ENCODE measurements at places on chromosomes 7 and 10. TPM values are rescaled to one million over a fixed set of nuclear protein-coding genes. Genes with fewer than 3 reads are reported as not detected.
A peak's percentile ranks its signal among the peaks of the same experiment; 100 is the strongest.

- no peaks in the 10 kb centered on the region for H3K4me1 ChIP-seq
- no peaks in the 10 kb centered on the region for H3K36me3 ChIP-seq
- H3K27ac ChIP-seq: peak overlapping the region; percentile 83
Observed at GRCh38 chr10:124721330-124722045, 22.7 kb downstream of the FAM53B start.

TMEM213 gene
- not detected for total RNA-seq

GRCh38 chr10:120530699-120531098, 73.7 kb downstream of the PLPP4 start:
- no peak overlapping the region for H3K4me3 ChIP-seq
- no peak overlapping the region for H3K27ac ChIP-seq
- H3K4me1 ChIP-seq: no peaks in the 10 kb centered on the region
- no peaks in the 10 kb centered on the region for H3K27me3 ChIP-seq
- DNase-seq: no peak
- H3K36me3 ChIP-seq: no peaks in the 10 kb centered on the region

DNA sequence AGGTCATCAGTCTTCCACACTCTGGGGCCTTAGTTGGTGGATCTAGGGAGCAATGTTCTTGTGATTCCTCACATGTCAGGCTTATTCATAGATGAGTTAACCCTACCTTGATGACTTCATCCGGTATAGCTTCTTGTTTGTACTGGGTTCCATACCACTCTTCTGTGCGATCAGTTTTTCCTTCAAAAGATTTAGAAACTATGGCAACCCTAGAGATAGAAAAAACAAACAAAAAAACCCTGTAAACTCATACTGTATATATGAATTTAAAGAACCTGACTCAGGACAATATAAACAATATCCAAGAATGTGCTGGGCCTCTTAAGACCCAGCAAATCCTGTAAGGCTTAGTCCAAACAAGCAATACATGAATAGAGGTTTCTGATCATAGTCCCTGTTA, 83.5 kb downstream of the IDE start:
- no peak overlapping the region for H3K4me3 ChIP-seq
- H3K4me1 ChIP-seq: no peaks in the 10 kb centered on the region
- peaks cover 88% of the 10 kb centered on the region for H3K36me3 ChIP-seq

- H3K4me1 ChIP-seq: no peaks in the 10 kb centered on the region
- DNase-seq: no peak
- no peak overlapping the region for H3K27ac ChIP-seq
- no peaks in the 10 kb centered on the region for H3K27me3 ChIP-seq
- H3K4me3 ChIP-seq: no peak overlapping the region
Observed at GRCh38 chr10:121736315-121737130, 138.3 kb upstream of the FGFR2 start.

GRCh38 chr7:36084485-36085091, 68.5 kb upstream of the EEPD1 start:
- no peaks in the 10 kb centered on the region for H3K27me3 ChIP-seq
- H3K4me1 ChIP-seq: no peaks in the 10 kb centered on the region
- no peak overlapping the region for H3K4me3 ChIP-seq
- H3K36me3 ChIP-seq: no peaks in the 10 kb centered on the region
- DNase-seq: no peak

DNA sequence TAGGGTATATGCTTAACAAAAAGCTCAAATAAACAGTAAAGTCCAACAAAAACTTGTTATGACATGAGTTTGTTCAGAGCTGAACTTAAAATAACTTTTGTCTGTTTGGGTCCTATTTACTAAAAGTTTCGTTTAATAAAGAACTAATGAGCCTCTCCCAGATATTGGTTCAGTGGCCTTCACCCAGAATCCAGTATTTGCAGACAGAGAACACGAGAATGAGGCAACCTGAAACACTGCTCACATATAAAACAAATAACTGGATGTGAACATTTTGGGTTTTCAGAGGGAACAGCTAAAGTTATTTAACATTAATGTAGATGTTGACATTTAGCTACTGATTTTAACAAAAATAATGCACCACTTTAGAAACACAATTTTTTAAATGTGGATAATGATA, 98.3 kb downstream of the RNF133 start:
- H3K27me3 ChIP-seq: no peaks in the 10 kb centered on the region
- no peaks in the 10 kb centered on the region for H3K36me3 ChIP-seq
- H3K4me3 ChIP-seq: no peak overlapping the region
- no peak overlapping the region for H3K27ac ChIP-seq
- DNase-seq: no peak
- H3K4me1 ChIP-seq: no peaks in the 10 kb centered on the region

BBS9 gene
- total RNA-seq: 72.5 TPM

SAP25 gene
- 3.1 TPM for total RNA-seq

DNA sequence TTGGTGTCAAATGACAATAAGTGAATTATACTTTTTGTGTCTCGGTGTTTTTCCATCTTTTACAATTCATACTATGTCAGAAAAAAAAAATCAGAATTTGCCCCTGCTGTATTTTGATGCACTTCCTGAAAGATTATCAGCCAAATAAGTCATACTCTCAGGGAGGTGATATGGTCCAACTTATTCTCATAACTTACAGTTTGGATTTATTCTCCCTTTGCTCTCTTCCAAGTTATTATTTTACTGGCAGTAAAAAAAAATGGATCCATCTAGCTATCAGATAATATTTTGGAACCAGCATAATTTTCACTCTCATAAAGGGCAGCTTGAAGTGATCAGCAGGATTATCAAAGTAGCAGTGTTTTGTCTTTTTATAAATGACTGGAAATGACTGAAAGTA, 337.1 kb downstream of the BMPER start:
- H3K4me3 ChIP-seq: no peak overlapping the region
- no peaks in the 10 kb centered on the region for H3K4me1 ChIP-seq
- no peaks in the 10 kb centered on the region for H3K27me3 ChIP-seq
- DNase-seq: no peak

- no peaks in the 10 kb centered on the region for H3K27me3 ChIP-seq
- no peaks in the 10 kb centered on the region for H3K4me1 ChIP-seq
- H3K4me3 ChIP-seq: no peak overlapping the region
- H3K36me3 ChIP-seq: no peaks in the 10 kb centered on the region
Observed at GRCh38 chr10:110612629-110613028, 31.5 kb upstream of the RBM20 start.

GRCh38 chr10:72736176-72736827, 44.4 kb downstream of the MCU start:
- DNase-seq: no peak
- H3K27me3 ChIP-seq: no peaks in the 10 kb centered on the region
- H3K27ac ChIP-seq: no peak overlapping the region
- peaks cover 46% of the 10 kb centered on the region for H3K4me1 ChIP-seq
- H3K36me3 ChIP-seq: no peaks in the 10 kb centered on the region

GRCh38 chr7:93036807-93037206, 81.0 kb downstream of the SAMD9 start:
- DNase-seq: no peak
- H3K4me1 ChIP-seq: no peaks in the 10 kb centered on the region
- no peak overlapping the region for H3K4me3 ChIP-seq
- H3K27ac ChIP-seq: no peak overlapping the region

DGKI gene
- 2.0 TPM for total RNA-seq

CALU gene
- total RNA-seq: 94.5 TPM

TMEM130 gene
- total RNA-seq: 5.7 TPM

MSS51 gene
- 3.3 TPM for total RNA-seq

- H3K27me3 ChIP-seq: no peaks in the 10 kb centered on the region
- no peak overlapping the region for H3K27ac ChIP-seq
- DNase-seq: no peak
- no peaks in the 10 kb centered on the region for H3K4me1 ChIP-seq
- no peaks in the 10 kb centered on the region for H3K36me3 ChIP-seq
Observed at GRCh38 chr10:76141376-76141775, 710.0 kb downstream of the LRMDA start.

- DNase-seq: no peak
- H3K4me1 ChIP-seq: no peaks in the 10 kb centered on the region
- H3K27me3 ChIP-seq: no peaks in the 10 kb centered on the region
- no peak overlapping the region for H3K27ac ChIP-seq
- H3K4me3 ChIP-seq: no peak overlapping the region
- H3K36me3 ChIP-seq: peaks cover 76% of the 10 kb centered on the region
Observed at GRCh38 chr10:73503037-73503436, 7.2 kb upstream of the PPP3CB start.

NUTM2E gene
- not detected for total RNA-seq

TMEM176B gene
- 33.9 TPM for total RNA-seq

DNA sequence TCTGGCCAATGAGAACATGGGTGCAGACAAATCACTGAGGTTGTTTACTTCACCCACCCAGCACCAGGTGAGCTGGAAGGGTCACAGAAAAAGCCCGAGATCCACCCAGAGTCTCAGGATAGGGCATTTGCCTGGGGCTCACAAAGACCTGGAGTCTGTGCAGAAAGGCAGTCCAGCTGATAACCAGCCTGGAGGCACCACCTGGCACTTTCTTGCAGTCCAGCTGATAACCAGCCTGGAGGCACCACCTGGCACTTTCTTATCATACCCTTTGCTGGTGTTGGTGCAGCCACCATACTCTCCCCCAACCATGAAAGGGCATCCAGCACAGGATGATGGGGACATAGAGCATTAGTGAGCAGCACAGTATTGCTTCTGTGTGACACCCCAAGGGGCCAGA, 104.1 kb downstream of the PPP1R3C start:
- no peaks in the 10 kb centered on the region for H3K27me3 ChIP-seq
- H3K4me1 ChIP-seq: no peaks in the 10 kb centered on the region
- no peak for DNase-seq
- H3K27ac ChIP-seq: no peak overlapping the region
- H3K36me3 ChIP-seq: no peaks in the 10 kb centered on the region

GRCh38 chr7:64636386-64636785, 29.5 kb upstream of the ZNF107 start:
- no peaks in the 10 kb centered on the region for H3K4me1 ChIP-seq
- no peak for DNase-seq
- no peaks in the 10 kb centered on the region for H3K27me3 ChIP-seq
- no peaks in the 10 kb centered on the region for H3K36me3 ChIP-seq

EBF3 gene
- total RNA-seq: 27.3 TPM

GRCh38 chr10:74910241-74910975, 84.0 kb downstream of the KAT6B start:
- peaks cover 34% of the 10 kb centered on the region for H3K4me1 ChIP-seq
- no peak overlapping the region for H3K4me3 ChIP-seq

GRCh38 chr7:113270790-113271189, 152.4 kb upstream of the SMIM30 start:
- no peaks in the 10 kb centered on the region for H3K27me3 ChIP-seq
- no peaks in the 10 kb centered on the region for H3K36me3 ChIP-seq
- no peak overlapping the region for H3K4me3 ChIP-seq
- no peaks in the 10 kb centered on the region for H3K4me1 ChIP-seq

NRCAM gene
- total RNA-seq: 19.3 TPM

DNA sequence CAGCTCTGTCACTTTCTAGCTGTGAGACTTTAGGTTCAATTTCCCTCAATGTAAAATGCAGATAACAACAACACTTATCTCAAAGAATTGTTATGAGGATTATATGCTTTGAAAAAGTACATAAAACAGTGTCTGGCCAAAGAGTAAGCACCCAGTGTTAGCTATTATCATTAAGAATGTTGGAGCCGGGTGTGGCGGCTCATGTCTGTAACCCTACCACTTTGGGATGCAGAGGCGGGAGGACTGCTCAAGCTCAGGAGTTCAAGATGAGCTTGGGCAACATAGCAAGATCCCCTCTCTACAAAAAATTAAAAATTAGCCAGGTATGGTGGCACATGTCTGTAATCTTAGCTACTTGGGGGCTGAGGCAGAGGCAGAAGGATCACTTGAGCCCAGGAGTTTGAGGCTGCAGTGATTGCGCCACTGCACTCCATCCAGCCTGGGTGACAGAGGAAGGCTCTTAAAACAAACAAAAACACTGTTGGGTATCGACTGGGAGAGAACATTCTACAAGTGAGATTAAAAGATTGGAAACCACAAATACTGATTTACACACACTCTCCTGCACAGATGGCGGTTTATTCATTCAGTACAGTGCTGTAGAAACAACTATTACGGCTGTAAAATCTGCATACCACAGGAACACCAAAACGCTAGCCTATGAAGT, 107.3 kb downstream of the PROSER2 start:
- no peak overlapping the region for H3K27ac ChIP-seq
- H3K4me1 ChIP-seq: no peaks in the 10 kb centered on the region
- H3K27me3 ChIP-seq: no peaks in the 10 kb centered on the region
- H3K36me3 ChIP-seq: peaks cover 22% of the 10 kb centered on the region

GPER1 gene
- 7.5 TPM for total RNA-seq

GRCh38 chr7:159042581-159043101, 102.0 kb downstream of the VIPR2 start:
- no peaks in the 10 kb centered on the region for H3K4me1 ChIP-seq
- DNase-seq: no peak
- H3K4me3 ChIP-seq: no peak overlapping the region
- H3K36me3 ChIP-seq: no peaks in the 10 kb centered on the region

- H3K36me3 ChIP-seq: no peaks in the 10 kb centered on the region
- H3K27ac ChIP-seq: peak overlapping the region; percentile 90
- H3K4me1 ChIP-seq: peaks cover 33% of the 10 kb centered on the region
- peak overlapping the region; percentile 19 for H3K4me3 ChIP-seq
Observed at GRCh38 chr10:31708046-31708445, 220.6 kb downstream of the ARHGAP12 start.

- no peak overlapping the region for H3K4me3 ChIP-seq
- H3K27me3 ChIP-seq: no peaks in the 10 kb centered on the region
- no peak for DNase-seq
- peaks cover 3% of the 10 kb centered on the region for H3K4me1 ChIP-seq
- no peaks in the 10 kb centered on the region for H3K36me3 ChIP-seq
- H3K27ac ChIP-seq: no peak overlapping the region
Observed at GRCh38 chr7:118757066-118757465, 532.6 kb downstream of the ANKRD7 start.

DNA sequence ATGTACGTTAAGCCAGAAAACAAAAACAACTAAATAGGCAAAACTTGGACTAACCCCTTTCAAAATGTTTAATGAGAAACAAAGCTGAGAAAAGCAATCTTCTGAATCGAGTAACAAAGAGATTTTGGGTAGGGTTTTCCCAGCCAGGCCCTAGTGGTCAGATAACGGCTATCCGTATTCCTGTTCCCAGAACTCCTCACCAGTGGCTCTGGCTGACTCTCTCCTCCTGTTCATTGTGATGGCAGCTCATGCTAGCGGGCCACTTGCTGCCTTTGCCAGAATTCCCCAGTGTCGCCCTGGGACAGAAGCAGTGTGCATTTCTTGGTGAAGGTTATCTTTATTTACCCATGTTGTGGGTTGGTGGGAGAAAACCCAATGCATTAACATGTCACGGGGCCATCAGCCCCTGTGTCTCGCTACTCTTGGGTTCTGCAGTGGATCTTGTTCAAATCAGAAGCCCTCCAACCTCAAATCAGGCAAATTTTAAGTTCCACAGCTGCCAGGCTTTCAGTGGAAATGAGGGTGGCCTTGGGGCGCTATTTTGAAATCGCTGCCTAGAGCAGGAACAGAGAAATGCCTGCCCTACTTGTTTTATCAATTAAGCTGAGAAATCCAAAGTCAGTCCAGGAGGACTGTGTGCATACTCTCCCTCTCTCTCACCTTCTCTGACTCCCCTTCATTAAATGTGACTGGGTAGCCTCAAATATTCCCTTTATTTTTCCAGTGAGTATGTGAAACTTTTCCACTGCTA, 164.5 kb upstream of the NPVF start:
- no peaks in the 10 kb centered on the region for H3K4me1 ChIP-seq
- no peaks in the 10 kb centered on the region for H3K27me3 ChIP-seq
- no peaks in the 10 kb centered on the region for H3K36me3 ChIP-seq
- no peak overlapping the region for H3K4me3 ChIP-seq
- H3K27ac ChIP-seq: no peak overlapping the region

PAPSS2 gene
- total RNA-seq: 11.6 TPM

GRCh38 chr7:152523916-152524315, 88.1 kb upstream of the KMT2C start:
- no peaks in the 10 kb centered on the region for H3K4me1 ChIP-seq
- no peaks in the 10 kb centered on the region for H3K36me3 ChIP-seq
- no peak overlapping the region for H3K27ac ChIP-seq
- DNase-seq: no peak
- no peaks in the 10 kb centered on the region for H3K27me3 ChIP-seq

Measured in tibial nerve (tissue), 4 donors.